ENCODE measurements at places on chromosomes 5 and 9.

- DNase-seq = peak; percentile 38
Measured at GRCh38 chr9:137406876-137407589, 15.9 kb downstream of the EXD3 start.

DNA sequence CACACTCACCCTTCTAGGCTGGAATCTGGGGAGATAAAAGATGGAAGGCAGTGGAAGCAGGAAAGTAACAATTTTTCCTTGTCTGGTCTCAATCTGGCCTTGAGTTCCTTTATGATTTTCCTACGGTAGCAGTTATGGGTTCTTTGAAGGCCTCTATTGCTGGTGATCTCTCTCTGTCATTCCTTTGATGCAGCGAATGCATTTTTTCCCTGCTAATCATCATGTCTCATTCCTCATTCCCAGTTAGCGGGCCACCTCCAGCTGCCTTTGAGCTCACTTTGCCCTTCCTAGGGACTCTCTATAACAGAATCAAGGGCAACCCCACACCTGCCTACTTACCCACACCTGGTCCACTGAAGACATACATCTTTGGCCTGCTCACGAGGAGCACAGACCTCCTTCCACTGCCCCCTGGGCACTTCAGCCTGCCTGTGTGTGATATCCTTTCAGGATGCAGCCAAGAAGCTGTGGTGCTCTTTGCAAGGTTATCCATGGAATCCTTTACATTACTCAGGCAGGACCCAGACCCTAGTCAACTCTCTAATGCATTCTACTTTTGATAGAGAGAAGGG lies 191.7 kb downstream of the DRD1 start:
- no peak for DNase-seq

DNA sequence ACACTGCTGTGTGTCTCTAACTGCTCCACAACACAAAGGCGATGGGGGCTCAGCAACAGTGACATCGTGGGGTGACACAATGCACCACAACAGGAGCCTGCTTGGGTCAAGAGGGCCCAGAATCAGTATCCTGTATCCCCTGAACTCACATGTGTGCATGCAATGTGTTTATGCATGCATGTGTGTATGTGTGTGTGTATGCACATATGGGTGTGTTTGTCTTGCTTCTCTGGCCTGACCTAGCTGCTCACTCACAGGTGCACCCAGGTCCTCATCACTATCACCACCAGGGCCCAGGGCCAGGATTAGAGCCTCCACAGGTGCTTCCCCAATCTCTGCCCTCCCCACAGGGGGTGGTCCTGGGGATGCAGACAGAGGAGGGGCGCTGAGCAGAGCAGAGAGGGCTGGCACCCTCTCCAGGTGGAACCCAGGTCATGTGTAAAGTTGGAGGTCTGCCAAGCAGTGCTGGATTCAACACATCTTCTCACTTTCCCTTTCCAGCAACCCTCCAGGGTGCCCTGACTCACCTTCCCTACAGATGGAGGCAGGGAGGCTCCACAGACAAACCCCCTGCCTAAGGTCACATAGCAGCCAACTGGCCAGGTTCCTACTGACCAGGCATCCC lies 18.1 kb upstream of the ZNF484 start:
- no peak for DNase-seq

DNA sequence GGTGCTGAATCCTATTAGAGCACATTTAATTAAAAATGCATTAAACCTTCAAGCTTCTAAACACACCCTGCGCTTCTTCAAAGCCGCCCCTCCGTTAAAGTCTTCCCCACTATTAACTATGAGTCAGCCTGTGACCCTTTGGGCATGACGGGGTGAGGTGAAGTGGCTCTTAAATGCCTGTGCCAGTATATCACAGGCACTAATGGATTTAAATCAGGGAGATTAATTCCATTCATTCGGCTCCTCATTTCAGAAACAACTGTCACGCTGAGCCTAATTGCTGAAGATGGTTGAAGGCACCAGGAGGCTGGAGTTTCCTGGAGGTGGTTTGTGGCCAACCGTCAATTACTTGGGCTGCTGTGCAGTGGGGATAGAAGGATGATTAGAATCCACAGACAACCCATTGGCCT lies 192.6 kb upstream of the MSX2 start:
- no peak for DNase-seq

DNA sequence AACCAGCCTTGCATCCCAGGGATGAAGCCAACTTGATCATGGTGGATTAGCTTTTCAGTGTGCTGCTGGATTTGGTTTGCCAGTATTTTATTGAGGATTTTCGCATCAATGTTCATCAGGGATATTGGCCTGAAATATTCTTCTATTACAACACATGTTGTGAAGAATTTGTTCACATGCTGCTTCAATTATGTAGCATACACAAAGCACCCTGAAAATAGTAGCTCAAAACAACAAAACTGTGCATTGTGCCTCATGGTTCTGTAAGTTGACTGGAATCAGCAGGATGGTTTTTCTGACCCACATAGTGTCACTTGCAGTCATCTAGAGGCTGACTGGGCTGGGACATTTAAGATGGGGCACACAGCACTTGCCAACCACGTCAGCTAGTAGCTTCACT lies 193.9 kb downstream of the SYK start:
- DNase-seq = no peak

DNA sequence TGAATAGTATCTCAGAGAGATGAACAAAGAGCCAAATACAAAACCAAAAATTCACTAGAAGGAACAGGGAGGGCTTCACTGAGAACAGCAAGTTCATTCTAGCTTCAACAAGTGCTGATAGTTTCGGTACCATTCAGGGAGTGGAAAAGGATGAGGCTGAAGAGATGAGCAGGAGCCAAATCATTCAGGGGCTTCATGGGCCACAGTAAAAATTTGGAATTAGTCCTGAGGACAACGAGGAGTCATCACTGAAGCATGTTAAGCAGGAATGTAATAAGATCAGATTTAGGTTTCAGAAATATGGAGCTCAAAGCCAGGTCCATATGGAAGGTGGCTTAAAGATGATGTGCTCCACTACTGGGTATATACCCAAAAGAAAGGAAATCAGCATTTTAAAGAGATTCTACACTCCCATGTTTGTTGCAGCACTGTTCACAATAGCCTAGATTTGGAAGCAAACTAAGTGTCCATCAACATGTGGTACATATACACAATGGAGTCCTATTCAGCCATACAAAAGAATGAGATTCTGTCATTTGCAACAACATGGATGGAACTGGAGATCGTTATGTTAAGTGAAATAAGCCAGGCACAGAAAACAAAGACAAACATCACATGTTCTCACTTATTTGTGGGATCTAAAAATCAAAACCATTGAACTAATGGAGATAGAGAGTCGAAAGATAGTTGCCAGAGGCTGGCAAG lies 36.2 kb downstream of the SPOCK1 start:
- DNase-seq = no peak

GRCh38 chr5:136202469-136203205 lies 9.7 kb upstream of the SMIM32 start:
- DNase-seq = no peak

- no peak for DNase-seq
Measured at GRCh38 chr9:108049026-108049607, 559.5 kb upstream of the KLF4 start.

DNA sequence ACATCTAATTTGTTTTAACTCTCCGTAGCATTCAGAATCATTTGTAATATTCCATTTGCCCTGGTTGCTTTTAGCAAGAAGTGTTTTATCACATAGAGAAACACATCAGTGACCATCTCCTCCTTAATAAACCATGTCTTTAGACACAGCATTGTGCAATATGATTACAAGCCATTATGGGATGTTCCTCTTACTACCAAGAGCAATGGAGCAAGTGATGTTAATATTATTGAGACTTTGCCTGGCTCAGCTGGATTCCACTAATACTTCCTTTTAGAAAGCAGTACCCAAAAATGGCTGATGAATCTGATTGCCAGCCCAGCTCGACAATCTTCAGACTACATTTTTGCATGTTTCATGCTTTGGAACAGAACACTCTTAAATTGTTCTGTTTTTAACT lies 364.2 kb downstream of the OSTF1 start:
- no peak for DNase-seq

- DNase-seq = no peak
Measured at GRCh38 chr5:32155211-32155610, 18.9 kb downstream of the GOLPH3 start.

DNA sequence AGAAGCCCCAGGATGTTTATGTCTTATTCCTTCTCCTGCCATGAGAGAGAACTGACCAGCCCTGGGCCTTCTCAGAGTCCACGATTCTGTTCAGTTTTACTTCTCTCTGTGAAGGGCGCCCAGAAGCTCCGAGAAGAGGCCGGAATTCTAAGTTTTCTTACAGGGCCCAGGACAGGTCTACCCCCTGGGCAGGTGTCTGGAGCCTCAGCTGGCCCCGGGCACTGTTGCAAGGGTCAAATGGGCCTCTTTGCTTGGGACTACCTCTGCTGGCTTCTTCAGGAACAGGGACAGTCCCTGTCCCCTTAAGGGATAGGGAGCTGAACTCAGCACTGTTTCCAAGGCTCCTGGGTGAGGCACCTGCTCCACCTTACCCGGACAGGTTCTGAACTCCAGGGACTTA lies 55.0 kb downstream of the RASGEF1C start:
- no peak for DNase-seq

GRCh38 chr5:111730659-111731382 lies 26.2 kb downstream of the NREP start:
- no peak for DNase-seq

DNA sequence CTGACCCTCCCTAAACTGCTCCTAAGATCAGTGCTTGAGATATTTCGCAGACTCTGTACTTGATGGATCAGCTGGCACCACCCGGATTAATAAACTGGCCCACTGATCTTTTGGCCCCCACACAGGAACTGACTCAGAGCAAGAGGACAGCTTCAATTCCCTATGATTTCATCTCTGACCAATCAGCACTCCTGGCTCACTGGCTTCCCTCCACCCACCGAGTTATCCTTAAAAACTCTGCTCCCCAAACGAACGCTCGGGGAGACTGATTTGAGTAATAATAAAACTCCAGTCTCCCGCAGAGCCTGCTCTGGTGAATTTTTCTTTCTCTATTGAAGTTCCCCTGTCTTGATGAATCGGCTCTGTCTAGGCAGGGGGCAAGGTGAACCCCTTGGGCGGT lies 36.5 kb upstream of the CD180 start:
- DNase-seq = no peak

GRCh38 chr9:5557606-5558587 lies 47.6 kb downstream of the PDCD1LG2 start:
- peak; percentile 5 for DNase-seq

DNA sequence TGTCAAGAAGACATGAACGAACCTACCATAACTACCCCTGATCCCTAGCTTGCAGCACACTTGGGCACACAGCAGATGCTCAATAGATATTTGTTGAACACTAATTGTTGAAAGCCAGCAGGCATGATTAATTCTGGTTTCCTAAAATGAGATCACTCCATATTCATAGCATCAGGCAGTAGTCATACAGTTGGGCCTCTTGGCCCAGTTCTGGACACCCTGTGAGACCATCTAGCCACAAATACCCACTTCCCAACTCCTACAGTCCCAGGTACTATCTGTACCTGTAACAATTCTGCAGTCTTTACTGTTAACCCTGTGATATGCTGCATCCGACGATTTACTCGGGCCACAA lies 24.2 kb downstream of the P4HA2 start:
- no peak for DNase-seq

DNA sequence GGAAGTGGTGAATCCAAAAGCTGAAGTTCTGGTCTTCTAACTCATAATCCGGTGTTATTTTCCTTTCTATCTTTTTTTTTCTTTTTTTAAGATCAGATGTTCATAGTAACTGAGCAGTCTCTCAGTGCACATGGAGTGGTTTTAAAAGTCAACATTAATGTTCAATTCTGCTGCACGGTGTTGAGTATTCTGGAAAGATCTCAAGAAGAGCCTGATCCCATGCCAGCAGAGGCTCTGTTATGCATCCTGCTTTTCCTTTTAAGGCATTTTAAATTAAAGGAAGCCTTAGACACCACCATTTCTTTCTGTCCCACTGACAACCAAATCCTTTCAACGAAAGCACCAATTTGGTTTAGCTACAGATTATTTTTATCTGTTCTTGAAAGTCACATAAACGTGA lies 33.4 kb downstream of the SEMA5A start:
- no peak for DNase-seq

DNA sequence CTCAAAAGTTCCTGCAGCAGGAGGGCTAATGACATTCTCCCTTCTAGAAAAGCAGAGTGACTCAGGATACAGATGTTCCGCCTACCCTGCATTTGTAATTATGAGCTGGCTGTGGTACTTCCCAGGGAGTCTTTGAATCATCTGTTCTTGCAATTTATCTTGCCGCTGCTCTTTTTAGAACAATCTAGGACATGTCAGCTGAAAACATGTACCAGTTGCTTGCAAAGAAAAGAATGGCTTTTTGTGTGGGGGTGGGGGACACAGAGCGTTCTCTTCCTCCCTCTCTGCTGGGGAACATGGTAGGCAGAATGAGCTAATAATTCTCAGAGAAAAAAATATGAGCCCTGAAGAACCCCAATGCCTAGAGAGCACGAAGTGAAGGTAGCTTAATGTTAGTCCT lies 51.7 kb upstream of the TUT7 start:
- DNase-seq = no peak

- DNase-seq = no peak
Measured at GRCh38 chr5:133265720-133266526, 214.1 kb downstream of the HSPA4 start.

GRCh38 chr9:35801328-35802128 lies 10.1 kb downstream of the NPR2 start:
- no peak for DNase-seq

GRCh38 chr9:82147798-82148425 lies 159.3 kb downstream of the SPATA31D1 start:
- no peak for DNase-seq

GRCh38 chr5:129541648-129542251 lies 81.7 kb downstream of the ADAMTS19 start:
- no peak for DNase-seq
